ENCODE measurements at places on chromosomes 5 and 9.

GRCh38 chr5:112854651-112855050 lies 6.4 kb upstream of the SRP19 start:
- no peak for DNase-seq

GRCh38 chr9:96084331-96084734 lies 208.8 kb downstream of the ERCC6L2 start:
- no peak for DNase-seq

GRCh38 chr5:73705364-73705763 lies 79.4 kb downstream of the ARHGEF28 start:
- no peak for DNase-seq

DNA sequence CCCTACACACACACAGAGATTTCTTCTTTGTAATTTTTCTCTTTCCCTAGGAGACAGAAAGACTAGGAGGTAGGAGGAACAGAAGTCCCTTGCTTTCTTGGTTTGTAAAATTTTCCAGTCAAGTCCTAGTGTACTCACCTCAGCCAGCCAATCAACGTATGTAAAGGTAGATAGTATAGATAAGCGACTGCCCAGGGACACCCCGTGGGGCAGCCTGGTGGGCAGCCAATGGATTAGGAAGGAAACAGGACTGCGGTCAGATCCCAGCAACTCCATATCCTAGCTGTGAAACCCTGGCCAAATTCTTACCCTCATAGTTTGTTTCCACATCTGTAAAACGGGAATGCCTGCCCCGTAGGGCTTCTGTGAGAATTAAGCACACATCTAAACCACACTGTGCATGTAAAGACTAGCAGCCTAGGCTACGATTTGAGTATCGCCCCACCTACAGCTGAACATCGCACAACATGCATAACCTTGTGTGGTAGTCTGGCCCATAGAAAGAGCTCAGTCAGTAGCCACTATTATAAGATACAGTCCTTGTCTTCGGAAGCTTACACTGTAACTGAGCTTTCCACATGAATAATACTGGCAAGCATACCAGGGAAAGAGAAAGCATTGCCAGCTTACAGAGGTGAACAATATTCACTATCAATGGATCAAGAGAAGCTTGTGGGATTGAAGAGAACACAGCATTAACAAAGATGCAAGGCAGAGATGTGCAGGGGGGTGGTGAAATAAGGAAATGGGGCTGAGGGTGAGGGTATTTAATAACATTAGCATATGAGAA lies 353.4 kb upstream of the PANK3 start:
- DNase-seq: no peak

DNA sequence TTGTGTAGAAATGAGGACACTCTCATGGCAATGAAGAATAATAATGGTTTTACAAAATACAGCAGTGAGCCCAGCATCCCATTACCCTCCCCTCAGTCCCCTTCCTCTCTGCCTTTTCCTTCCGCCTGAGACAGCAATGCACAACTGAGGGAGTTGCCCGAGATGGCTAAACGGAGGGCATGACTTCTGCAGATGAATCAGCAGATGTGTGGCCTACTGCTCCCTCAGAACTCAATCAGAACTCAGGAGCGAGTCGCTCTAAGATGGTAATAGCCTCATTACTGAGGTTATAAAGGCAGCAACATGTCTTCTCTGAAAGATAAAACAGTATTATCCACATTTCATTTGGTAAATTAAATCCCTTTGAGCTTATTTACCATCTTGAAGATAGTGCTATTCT lies 326.6 kb downstream of the ENC1 start:
- no peak for DNase-seq

GRCh38 chr9:79812099-79812498 lies 240.3 kb downstream of the TLE4 start:
- DNase-seq: no peak

GRCh38 chr9:15401266-15401665 lies 21.4 kb upstream of the SNAPC3 start:
- DNase-seq: no peak

- DNase-seq: peak; percentile 49
Measured at GRCh38 chr5:176530983-176531901, 6.0 kb downstream of the RNF44 start.

GRCh38 chr9:15543047-15543813 lies 9.6 kb upstream of the CCDC171 start:
- DNase-seq: no peak

GRCh38 chr5:173746047-173746646 lies 129.7 kb upstream of the BOD1 start:
- no peak for DNase-seq

DNA sequence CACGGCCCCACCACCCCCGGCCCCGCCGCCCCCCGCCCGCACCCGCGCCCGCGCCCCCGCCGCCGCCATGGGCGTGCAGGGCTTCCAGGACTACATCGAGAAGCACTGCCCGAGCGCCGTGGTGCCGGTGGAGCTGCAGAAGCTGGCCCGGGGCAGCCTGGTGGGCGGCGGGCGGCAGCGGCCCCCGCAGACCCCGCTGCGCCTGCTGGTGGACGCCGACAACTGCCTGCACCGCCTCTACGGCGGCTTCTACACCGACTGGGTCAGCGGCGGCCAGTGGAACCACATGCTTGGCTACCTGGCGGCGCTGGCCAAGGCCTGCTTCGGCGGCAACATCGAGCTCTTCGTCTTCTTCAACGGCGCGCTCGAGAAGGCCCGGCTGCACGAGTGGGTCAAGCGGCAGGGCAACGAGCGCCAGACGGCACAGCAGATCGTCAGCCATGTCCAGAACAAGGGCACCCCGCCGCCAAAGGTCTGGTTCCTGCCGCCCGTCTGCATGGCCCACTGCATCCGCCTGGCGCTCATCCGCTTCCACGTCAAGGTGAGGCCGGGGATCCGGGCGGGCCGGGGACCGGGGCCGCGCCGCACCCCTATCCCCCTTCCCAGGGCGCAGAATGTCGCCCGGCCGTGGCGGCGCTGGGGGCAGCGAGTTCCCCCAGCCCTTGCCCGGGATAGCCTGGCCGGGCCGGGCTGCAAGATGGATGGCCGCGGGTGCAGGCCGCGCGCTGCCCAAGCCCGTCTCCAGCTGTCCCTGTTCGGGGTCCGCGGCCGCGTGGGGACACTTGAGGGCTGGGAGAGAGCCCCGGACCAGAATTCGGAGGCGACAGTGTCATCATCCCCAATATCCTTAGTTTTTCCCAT lies 594 bp downstream of the FAM120A start:
- peak; percentile 43 for DNase-seq

DNA sequence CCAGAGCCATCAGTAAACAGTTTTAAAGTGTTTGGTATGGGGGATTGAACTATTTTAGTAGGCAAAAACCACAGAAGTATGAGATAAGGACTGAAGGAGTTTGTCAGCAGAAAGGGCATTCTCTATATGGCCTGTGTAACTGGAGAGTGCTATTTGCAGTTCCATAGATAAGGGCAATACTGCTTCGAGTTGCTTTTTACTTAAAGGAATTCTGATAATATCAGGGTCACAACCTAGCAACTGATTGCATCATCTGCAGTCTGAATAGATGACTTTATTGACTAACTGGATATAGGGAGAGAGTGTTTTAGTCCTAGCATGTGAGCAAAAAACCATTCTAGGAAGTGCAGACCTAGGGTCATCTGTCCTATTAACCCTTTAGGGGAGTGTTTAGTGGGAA lies 645.2 kb upstream of the PTPRD start:
- DNase-seq: no peak

- no peak for DNase-seq
Measured at GRCh38 chr5:132678735-132679134, 4.9 kb downstream of the IL4 start.

- DNase-seq: no peak
Measured at GRCh38 chr5:138911441-138911840, 36.3 kb upstream of the LRRTM2 start.

Measured in activated CD4-positive, alpha-beta T cell treated with anti-CD3 and anti-CD28 coated beads, Interleukin-2, amount 50 U/mL, for 48 hours (primary cell).